Left colon (tissue), 2 donors: ENCODE measurements at places on chromosomes 5 and 9.
A peak's percentile ranks its signal among the peaks of the same experiment; 100 is the strongest.

DNA sequence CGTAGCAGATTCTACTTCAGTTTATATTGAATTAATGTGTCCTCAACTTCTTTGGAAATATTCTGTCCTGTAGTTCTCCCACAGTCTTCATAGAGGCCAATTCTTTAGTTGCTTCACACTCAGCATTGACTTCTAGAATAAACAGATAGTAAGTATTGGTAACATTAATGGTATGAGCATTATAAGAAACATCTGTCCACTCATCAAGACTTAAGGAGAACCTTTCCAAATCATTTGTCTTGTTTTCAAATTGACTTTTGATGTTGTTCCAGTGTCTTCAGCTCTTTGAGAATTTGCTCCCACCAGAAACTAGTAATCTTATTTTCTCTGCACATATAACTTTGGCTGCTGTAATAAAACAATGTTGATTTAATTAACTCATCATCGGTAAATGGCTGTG is 18.3 kb downstream of the RANBP17 start:
- DNase-seq, result no peak

DNA sequence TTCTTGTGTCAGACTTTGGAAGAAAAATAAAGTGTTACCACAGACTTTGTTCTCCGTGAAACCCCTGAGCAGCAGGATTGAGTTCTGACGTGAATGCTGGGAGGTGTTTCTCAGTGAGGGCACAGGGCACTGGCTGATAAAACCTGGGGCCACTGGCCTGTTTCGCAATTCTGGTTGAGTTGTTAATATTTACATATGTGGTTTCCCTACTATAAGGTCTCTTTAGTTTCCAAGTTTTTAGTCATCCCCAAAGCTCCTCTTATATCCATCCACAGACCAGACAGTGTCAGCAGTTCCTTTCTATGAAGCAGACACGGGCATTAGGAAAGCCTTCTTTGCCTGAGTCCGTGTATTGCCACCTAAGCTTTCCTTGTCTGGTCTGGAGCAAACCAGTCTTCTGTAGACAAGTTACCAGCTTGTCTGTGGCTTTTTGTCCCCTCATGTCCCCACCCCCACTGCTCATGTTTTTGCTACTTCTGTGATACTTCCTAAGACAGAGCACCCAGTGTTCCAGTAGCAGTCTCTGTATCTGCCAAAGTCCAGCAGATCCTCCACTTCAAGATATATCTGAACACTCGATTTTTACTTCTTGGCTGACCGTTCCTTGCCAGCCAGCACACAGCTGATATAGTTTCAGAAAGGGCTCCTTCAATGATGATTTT is 42.0 kb downstream of the ACO1 start:
- DNase-seq, result peak; percentile 11

DNA sequence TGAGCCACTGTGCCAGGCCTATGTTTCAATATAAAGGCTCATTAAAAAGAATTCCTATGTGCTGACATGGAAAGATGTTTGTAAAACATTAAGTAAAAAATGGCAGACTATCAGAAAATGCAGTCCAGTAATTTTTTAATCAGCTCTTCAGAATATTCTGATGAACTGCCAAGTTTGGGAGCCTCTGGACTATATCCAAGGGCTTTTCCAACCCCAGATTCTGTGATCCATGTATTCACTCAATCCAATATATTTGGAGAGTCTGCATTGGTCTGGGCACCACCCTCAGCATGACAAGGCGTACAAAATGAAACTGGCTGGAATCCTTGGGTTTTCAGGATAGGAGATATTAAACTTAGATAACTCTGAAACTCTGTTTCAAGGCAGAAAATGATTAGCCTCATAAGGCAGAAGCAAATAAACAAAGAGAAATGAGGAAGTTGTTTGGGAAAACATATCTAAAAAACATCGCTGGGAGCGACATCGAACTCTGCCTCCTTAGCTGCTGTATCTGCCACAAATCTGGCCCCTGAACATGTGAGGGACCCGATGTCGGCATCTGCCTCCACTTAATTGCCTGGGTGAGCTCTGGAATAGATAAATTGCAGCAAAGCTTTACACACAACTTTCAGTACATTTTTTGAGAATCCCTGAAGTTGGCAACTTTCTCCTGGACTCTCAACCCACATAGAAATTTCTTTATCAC is 14.4 kb downstream of the PDE6A start:
- no peak for DNase-seq

GRCh38 chr5:68303754-68304420 is 88.3 kb downstream of the PIK3R1 start:
- no peak for DNase-seq

DNA sequence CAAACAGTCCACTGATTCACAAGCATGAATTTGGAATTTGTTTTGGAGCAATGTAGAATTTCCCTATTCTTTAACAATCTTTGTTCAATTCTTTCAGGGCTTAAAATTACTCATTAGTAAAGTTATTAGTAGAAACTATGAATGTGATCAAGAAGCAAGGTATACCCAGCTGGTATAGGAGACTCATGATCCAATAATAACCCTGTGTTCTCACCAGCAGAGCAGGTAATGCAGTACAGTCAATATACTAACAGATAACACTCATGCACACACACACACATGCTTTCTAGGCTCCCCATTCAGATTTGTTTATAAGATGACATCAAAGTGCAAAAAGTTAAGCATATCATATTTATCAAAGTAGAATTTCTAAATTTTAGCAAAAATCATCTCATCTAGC is 445.2 kb downstream of the ELAVL2 start:
- DNase-seq, result no peak

DNA sequence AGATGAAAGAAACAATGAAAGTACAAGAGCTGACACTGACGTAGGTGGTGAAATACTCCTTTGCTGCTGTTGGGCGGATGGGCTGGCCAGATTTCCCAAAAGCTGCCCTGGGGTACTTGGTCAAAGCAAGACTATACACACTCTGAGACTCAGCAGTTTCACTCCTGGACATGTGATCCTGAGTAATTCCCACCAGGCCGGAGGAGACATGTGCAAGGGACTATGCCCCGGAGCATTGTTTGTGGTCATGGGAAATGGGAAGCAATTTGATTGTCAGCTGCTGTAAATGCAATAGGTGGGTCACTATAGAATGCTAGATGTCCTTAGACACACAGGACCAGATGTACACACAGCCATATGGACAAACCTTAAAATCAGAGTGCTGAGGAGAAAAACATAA is 116.1 kb downstream of the DCP2 start:
- no peak for DNase-seq

- no peak for DNase-seq
Observed at GRCh38 chr5:111699324-111699723, 57.7 kb downstream of the NREP start.

DNA sequence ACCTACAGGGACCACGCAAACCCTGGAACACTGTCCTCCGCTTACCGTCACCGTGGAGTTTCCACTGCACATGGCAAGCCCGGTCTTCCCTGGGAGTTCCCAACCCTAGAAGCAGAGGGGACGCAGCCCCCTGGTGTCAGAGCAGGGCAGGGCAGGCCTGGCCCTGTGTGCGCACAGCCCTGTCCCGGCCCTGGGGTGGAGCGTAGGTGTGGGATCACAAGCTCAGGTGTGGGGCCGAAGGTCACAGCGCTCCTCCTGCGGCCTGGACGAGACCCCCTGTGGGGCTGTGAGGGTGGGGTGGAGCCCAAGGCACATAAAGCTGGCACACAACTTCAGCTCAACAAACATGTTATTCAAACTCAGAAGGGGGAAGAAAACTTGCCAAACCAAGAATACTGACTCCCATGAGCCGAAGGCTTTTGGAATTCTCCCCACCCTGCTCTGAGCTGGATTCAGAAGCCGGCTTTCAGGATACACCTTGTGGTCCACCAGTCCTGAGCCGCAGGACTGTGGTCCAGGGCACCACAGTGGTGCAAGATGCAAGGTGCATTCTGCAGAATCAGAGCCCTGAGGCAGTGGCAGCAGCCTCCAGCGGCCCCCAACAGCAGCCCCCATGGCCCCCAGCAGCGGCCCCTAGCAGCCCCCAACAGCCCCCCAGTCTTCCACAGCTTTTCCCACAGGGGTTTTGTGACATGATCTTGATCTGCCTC is 11.8 kb upstream of the EXOC3 start:
- DNase-seq, result peak; percentile 64

- DNase-seq, result no peak
Observed at GRCh38 chr5:109922381-109922995, 232.8 kb downstream of the MAN2A1 start.

- DNase-seq, result no peak
Observed at GRCh38 chr5:113264046-113264445, 170.7 kb downstream of the TSSK1B start.

DNA sequence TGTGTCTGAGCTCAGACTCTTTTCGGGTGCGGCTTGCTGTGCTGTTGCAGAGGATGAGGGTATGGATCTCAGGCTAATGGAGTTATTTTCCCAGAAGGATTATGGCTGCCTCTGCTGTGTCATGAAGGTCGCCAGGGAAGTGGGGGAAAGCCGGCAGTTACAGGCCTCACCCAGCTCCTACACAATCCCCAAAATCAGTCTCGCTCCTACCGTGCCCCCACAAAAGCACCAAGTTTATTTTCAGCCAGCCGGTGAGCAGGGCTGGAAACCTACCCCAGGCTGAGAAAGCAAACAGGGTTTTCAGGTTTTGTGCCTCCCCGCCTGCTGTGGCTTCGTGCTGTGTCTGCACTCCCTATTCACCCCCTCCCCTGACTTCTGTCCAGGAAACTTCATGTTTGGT is 113.3 kb downstream of the SLC24A2 start:
- no peak for DNase-seq

GRCh38 chr5:59319250-59319649 is 574.3 kb downstream of the PDE4D start:
- no peak for DNase-seq

DNA sequence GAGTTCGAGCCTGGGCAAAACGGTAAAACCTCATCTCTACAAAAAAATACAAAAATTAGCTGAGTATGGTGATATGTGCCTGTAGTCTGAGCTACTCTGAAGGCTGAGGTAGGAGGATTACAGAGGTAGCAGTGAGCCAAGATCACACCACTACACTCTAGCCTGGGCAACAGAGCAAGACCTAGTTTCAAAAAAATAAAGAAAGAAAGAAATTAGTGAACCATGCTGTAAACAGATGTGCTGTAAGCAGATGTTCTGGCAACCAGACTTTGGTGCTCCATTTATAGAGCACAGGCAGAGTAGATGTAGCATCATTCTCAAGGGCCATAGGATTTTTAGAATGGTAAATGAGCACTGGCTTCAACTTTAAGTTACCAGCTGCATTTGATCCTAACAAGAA is 115.4 kb downstream of the ST8SIA4 start:
- no peak for DNase-seq

- DNase-seq, result no peak
Observed at GRCh38 chr5:10838038-10838437, 77.0 kb upstream of the DAP start.

DNA sequence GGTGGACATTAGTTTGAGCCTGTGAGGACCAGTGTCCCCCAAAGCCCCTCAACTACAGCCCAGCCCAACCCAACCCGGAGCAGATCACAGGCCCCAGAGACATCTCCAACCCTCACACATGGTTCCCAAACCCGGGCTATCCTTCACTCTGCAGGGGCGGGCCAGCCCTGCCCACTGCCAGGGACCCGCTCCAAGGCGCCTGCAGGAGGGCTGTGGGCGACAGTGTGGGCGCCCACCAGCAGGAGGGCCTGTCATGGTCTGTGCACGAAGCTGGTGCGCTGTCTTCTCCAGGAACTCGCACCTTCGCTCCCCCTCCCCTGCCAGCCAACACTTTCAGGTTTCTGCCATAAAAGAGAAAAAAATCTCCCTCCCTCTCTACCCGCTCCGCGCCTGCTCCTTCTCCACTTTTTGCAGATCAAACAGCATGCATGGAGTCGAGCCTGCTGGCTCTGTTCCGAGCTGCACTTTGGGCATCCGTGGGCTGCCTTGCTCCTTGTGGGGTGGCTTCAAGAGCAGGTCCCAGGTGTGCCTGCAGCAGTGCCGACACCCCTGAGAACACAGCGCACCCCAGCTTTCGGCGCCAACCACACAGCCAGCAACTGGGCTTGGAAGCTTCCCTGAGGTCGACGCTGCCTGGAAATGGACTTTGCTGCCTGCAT is 133.7 kb upstream of the PPP1R26 start:
- no peak for DNase-seq

DNA sequence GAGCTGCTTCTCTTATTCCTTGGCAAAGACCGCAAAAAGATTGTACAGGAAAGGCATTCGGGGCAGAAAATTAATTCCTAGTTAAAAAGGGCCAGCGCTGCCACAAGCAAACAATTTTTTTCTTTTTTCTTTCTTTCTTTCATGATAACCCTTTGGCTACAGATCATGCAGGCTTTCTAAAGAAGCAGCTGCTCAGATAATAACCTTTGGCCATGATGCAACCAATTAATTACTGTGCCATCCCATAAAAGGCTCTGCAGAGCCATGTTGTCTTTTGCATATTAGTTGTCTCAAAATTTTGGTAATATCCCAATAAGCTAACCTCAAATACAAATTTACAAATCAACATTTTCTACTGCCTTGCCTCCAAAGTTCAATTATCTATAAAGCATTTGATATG is 758.4 kb upstream of the SEMA6A start:
- no peak for DNase-seq
